ENCODE measurements at places on chromosomes 7 and 10.

DNA sequence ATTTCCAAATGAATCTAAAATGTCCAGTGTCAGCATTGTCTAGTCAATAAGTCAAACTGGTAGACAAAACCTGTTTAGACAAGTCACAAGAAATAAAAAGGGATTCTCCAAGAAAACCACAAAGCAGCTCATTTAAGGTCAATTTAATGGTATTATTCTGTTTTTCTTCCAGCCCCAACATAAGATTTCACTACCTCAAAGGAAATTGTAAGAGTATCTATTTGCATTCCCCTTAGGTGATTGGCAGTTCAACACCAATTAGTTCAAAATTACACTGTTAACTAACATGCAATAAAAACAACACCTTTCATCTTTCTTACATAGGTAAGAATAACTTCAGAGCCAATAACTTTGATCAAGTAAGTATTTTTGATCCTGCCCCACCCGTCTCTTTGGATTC lies 106.3 kb downstream of the RNF32 start:
- no peak for DNase-seq

DNA sequence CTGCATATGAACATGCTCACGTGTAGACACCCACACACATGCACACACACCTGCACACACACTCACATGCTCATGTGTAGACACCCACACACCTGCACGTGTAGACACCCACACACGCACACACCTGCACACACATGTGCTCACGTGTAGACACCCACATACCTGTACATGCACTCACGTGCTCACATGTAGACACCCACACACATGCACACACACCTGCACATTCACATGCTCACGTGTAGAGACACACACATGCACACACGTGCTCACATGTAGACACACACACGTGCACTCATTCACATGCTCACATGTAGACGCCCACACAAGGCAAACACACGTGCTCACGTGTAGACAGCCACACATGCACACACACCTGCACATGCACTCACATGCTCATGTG lies 275.8 kb downstream of the PTPRN2 start:
- DNase-seq: no peak

DNA sequence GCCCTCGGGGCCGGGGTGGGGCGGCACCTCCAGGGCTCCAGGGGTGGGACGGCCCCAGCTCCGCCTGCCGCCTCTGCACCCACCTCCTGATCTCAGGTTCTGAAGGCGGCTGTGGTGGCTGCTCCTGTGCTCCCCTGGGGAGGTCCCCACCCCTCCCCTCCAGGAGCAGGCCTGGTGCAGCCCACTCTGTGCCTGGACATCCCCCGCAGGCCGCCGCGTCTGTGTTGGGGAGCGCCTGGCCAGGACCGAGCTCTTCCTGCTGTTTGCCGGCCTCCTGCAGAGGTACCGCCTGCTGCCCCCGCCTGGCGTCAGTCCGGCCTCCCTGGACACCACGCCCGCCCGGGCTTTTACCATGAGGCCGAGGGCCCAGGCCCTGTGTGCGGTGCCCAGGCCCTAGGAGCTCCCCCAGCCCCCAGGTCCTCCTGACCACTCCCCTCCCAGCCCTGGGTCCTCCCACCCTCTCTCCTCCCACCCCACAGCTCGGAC lies 5.5 kb downstream of the CYP2W1 start:
- no peak for DNase-seq

DNA sequence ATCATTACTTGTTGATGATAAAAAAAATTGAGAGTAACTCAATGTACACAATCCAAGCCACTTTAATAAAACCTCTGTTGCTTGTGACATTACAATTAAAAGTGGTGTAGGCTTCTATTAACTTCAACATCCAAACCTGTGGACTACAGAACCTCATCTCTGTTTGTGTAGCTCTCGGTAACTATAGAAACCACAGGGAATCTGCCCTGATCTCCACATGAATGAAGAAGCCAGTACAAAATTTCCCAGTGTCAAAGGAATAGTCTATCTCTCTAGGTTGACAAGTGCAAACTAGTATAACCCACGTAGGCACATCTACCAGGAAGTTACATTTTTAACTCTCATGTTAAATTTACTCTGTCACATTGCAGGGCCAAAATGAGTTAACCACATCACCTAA lies 204.3 kb downstream of the CHCHD3 start:
- no peak for DNase-seq

- DNase-seq: no peak
Observed at GRCh38 chr10:52348037-52348564, 34.0 kb downstream of the DKK1 start.

DNA sequence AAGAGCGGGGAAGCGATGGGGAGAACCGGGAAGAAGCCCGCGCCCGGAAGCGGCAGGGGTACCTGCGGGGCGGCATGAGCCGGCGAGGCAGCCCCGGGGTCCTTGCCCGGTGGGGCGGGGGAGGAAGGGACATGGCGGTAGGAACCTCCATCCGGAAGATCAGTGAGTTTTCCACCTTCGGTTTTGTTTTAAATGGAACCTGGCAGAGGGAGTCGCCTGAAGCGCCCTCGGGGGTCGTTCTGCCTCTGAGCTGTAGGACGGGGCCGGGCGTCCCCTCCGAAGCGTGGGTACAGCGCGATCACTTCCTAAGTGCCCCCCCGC lies 471 bp downstream of the PFKP start:
- no peak for DNase-seq

DNA sequence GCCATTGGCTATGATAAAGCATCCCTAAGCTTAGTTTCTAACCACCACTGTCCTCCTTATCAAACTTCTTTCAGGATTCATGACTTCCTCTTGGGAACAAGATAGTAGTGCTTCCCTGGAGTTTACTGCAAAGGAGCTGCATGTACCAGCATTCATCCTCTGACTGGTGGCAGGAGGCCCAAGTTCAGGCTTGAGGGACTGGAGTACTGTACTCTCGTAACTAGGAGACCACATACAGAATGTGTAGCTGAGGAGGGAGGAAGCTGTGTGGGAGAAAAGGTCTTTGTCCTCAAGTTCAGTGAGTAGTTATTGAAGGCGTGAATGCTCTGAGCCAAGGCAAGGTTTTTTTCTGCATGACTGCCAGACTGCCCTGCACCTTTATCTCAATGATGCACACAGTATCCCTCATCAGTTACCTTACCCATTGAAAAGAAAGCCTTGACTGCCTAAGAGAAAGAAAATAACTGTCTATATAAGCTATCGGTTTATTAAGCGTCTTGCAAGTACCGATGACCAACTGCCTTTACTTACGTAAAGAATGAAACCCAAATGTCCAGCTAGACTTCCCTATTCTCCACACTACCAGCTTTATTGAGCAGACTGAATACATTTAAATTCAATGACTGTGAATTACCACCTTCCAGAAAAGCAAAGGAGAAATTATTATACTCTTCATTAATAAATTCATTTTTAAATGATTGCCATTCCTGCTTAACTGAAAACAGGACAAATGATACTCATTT lies 12.8 kb downstream of the SCRN1 start:
- DNase-seq: peak; percentile 78

GRCh38 chr7:94284104-94284503 lies 110.6 kb upstream of the COL1A2 start:
- no peak for DNase-seq

- no peak for DNase-seq
Observed at GRCh38 chr7:108604307-108605077, 34.8 kb downstream of the DNAJB9 start.

DNA sequence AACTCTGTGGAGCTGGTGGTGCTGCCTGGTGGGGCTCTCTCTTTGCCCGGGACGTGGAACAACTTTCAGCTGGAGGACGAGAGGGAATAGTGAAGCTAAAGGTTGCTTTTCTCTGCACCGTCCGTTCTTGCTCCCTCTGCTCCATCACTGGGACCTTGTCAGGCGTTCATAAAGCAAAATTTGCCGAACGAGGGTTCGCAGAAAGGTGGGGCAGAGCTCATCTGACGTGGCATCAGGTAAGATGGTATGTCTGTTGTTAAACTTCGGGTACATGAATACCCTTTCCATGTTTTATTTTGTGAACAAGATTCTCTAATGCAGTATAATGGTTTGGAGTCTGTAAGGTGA lies 416 bp downstream of the BBS9 start:
- DNase-seq: no peak

DNA sequence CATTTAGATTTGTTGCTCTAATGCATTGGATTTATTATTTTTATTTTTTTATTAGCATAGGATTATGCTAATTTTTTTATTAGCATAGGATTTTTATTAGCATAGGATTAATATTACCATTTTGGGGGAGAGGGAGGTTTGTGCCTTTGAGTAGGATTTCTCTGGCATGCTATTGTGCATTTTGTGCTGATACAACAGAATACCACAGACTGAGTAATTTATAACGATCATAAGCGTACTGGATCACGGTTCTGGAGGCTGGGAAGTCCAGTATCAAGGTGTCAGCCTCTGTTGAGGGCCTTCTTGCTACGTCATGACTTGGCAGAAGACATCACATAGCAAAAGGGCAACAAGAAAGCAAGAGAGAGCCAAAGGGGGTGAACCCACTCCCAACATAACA lies 187.5 kb downstream of the XPNPEP1 start:
- no peak for DNase-seq

DNA sequence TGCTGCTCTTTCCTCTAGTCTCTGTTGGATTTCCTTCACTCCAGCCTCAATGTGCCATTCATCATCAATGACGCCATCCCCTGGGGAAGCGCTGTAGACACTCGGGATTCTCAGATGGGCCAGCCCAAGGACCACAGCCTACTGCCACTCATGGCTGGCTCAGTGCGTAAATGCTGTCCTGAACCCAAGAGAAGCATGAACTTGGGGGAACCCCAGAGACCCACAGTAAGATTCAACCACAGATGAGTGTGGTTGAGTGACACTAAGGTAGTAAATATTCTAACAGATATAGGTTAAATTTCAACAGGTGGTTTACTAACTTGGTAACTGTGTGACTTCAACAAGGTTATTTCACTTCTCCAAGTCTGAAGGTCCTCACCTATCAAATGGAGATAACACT lies 304.1 kb downstream of the GRM8 start:
- DNase-seq: no peak

- DNase-seq: peak; percentile 78
Observed at GRCh38 chr7:107982918-107983389, 20.0 kb downstream of the LAMB1 start.

DNA sequence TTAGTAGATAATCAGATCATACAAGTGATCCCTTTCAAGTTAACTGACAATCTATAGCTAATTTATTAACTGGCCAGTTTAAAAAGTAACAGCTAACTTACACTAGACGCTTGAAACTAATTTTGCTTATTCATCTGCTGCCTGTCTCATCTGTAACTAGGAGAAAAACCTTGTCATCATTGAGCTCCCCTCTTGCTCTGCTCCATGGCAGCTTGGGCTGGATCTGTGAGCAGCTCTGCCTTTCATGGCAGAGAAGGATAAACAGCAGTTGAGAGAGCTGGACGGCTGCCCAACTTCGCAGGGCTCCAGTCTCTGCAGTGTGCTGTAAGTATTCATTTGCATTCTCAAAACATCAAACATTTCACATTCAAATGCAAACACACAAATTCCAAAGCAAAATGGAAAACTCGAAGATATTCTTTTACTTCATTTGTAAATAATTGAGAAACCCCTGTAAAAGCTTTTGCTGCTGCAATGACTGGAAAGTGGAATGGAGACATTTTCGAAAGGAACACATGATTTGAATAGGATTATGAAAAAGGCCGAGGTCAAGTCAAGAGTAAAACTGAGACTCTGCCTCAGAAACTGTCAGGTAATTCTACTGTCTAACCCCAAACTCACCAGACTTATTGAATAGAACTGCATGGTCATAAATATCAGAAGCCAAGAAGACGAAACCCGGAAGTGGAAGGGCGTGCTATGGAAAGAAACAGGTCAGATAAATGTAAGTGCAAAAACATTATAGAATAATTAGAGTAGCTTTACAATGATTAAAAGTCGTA lies 17.6 kb downstream of the SLC35B4 start:
- DNase-seq: no peak

DNA sequence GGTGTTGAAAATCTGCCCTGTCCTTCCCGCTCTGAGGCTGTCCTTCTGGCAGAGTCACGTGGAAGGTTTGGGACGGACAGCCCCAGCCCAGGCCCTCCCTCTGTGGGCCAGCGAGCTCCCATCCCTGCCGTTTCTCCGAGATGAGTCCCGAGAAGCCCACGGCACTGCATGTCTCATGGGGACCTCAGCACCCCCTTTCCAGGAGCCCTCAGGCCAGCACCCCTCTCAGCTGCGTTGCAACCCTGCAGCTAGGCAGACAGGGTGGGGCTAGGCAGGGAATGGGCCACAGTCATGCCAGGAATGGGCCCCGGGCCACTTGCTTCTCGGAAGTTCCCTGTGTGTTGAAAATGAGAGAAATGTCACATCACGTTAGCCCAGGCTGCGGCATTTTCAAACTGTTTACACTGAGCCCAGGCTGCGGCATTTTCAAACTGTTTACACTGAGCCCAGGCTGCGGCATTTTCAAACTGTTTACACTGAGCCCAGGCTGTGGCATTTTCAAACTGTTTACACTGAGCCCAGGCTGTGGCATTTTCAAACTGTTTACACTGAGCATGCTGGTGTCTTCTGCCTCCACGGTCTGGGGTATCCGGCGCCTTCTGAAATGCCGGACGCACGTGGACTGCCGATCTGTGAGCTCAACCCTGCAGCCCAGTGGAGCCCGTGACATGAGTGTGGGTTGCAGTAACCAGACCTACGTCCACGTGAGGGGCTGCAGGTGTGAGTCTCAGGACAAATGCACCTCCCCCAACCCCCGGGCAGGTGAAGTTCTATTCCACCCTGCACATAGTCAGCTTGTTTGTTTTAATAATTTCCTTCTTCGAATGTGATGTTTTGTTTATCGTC lies 42.6 kb downstream of the FAM20C start:
- no peak for DNase-seq

DNA sequence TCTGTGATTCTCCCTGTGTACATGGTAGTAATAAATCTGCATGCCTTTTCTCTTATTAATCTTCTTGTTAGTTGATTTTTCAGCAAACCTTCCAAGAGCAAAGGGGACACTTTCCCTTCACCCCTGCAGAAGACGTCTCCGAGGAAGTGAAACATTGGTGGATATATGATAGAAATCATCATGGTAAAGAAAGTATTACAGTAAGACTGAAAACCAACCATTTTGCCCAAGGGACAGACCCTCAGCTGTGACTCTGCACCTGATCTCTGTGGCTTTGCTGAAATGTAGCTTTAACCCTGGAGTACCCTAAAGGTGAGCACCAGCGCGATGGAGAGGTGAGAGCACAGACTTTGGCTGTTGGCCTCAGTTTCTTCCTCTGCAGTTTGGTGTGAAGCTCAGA lies 32.8 kb upstream of the MYO3A start:
- DNase-seq: no peak

- DNase-seq: no peak
Observed at GRCh38 chr10:102714621-102715455, at the start of gene SFXN2. Gene SFXN2 (plus strand): TSS chr10:102714636. CDS start chr10:102726637, 12,001 bp downstream.

DNA sequence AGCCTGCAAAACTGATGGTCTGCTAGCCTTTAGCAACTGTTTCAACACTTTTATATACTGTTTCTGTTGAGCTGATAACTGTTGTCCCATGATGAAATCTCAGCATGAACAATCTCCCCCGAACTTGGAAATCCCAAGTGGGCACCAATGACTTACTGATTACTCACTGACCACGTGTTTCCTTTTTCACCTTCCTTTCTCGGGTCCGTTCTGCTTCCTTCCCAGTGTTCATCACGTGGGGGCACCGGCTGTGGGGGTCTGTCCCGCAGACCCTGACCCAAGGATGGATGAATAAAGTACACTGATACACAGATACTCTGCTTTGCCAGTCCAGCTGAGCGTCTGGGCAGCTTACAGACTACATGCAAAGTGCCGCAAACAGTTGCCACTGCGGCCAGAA lies 39.0 kb upstream of the RASGEF1A start:
- DNase-seq: no peak

- no peak for DNase-seq
Observed at GRCh38 chr7:133983685-133984419, 143.3 kb upstream of the LRGUK start.
